Cardiac ventricle fibroblast (primary cell): ENCODE measurements at places on chromosomes 13 and 19. TPM values are rescaled to one million over a fixed set of nuclear protein-coding genes. Genes with fewer than 3 reads are reported as not detected.

The CD177 gene
- total RNA-seq: not detected in 2 replicates

The GJB6 gene
- total RNA-seq: not detected in 2 replicates

The RASGRP4 gene
- total RNA-seq: not detected in 2 replicates

The FCAR gene
- total RNA-seq: not detected in 2 replicates

The SLC1A6 gene
- total RNA-seq: not detected in 2 replicates

The ZNF443 gene
- total RNA-seq: 0.59 and 1.1 TPM in 2 replicates

The NXNL1 gene
- not detected in 2 replicates for total RNA-seq

The CACTIN gene
- 16.4 and 20.4 TPM in 2 replicates for total RNA-seq

The UBE2L5 gene
- total RNA-seq: not detected in 2 replicates

The ANKLE1 gene
- total RNA-seq: 0.12 TPM in 1 of 2 replicates, not detected in the other

The RFPL4A gene
- not detected in 2 replicates for total RNA-seq

The FGF14 gene
- 0.05 and 0.06 TPM in 2 replicates for total RNA-seq
